Activated CD8-positive, alpha-beta memory T cell treated with anti-CD3 and anti-CD28 coated beads for 4 hours (primary cell): ENCODE measurements at places on chromosomes 4 and X.

DNA sequence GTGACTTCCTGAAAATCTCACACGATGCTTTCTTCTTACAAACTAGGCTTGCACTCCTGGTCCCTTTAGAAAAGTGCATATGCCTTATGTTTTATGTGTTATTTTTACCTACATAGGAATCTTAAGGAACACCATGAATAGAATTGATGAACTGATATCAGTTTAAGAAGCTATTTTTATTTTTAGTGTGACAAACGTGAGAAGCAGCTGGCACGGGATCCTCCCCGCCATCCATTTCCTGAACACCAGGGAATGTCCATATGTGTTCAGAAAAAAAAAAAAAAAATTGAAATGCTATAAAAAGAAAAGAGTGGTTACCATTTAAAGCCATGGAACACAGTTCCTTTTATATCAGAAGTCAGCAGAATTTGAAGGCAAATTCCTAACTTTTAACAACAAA is 1096.1 kb upstream of the PRKX start:
- no peak for DNase-seq

GRCh38 chr4:9952415-9952950 is 68.8 kb downstream of the SLC2A9 start:
- DNase-seq, result no peak

- DNase-seq, result no peak
Observed at GRCh38 chr4:143341186-143341755, 4.6 kb downstream of the GAB1 start.

DNA sequence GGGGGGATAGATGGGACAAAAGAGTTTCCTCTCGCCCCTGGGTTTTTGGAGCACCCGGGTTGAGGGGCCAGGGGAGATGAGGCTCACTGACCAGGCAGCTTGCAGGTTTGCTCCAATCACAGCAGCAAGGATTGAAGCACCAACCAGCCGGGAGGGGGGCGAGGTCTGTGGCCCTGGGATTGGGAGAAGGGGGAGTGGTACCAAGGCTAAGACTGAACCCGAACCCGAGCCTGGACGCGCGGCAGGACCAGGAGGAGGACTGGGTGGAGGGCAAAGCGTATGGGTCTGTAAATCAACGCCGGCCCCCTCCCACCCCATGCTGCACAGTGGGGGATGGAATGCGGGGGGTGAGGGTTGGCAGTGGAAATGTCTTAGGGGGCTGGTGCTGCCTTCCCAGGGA is 3.5 kb downstream of the SOX3 start:
- no peak for DNase-seq

DNA sequence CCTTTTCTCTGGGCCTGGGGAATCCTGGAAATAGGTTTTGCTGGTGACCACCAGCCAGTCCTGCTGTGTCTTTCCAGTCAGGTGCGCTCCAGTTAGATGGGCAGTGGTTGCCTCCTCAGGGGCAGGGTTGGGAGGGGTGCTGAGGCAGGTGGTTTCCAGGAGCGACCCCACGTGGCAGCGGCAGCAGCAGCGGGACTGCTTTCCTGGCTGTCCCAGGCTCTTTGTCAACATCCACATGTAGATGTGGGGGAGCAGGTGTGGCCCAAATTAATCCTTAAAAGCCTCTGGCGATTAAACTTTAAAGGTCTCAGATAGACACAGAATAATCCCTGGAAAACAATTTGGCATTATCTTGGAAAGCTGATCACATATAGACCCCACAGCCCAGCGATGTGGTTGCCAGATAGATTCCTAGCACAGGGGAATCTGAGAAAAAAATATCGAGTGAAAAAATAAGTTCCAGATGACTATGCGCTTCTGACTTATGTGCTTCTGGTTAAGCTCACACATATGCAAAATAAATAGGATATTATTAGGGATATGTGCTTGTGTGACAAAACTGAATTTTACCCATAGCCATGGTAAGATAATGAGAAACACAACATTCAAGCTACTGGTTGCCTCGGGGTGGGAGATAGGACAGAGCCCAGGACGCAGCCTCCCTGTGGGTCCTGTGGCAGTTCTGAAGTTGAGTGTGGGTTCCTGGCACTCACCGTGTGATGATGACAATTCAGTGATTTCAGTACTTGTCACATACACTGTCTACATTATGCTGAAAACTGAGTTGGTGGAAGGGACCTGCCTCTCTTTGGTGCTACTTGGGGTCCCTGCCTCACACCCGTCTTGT is 336.4 kb downstream of the ARHGAP10 start:
- DNase-seq, result no peak

GRCh38 chr4:138645289-138645688 is 370.3 kb upstream of the NOCT start:
- DNase-seq, result no peak

GRCh38 chr4:7736436-7737267 is 203.0 kb downstream of the AFAP1 start:
- no peak for DNase-seq

DNA sequence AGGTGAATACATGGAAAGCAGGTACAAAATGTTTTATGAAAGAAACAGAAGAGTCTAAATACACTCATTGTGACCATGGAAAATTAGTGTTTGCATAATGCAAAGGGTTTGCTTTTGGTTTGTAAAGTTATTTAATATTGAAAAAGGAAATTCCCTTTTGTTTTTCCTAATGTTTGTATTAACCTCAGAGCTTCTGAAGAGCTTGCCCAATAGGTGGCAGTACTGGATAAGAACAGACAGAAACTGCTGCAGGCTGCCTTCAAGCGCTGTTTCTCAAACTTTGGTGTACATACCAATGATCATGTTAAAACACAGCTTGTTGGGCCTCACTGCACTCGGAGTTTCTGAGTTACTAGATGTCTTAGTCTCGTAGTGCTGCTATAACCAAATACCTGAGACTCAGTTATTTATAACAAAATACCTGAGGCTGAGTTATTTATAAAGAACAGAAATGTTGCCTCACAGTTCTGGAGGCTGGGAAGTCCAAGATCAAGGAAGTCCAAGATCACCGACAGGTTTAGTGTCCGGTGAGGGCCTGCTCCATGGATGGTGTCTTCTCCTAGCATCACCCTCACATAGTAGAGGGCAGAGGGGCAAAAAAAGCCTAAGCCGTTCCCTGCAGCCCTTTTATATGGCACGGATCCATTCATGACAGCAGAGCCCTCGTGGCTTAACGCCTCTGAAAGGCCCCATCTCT is 54.2 kb downstream of the SUPT20HL2 start:
- DNase-seq, result no peak

GRCh38 chr4:138174981-138175794 is 67.0 kb downstream of the SLC7A11 start:
- DNase-seq, result no peak

GRCh38 chrX:71215338-71215912 is 7.6 kb upstream of the GJB1 start:
- DNase-seq, result no peak

DNA sequence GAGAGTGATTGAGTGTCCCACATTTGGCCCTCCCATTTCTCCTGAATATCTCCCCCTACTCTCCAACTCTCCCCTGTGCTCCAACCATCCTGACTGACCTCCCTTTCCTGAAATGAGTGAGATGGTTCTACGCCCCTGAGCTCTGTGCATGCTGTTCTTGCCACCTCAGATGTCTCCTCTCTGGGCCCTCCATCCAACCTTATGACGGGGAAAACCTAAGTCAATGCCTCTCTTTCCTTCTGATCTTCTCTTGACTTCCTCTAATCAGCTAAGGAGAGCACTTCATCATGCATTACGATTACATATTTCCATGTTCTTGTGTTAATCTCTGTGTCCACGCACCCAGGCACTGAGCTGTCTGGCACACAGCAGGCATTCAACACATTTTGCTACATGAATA is 1.1 kb upstream of the TNIP3 start:
- no peak for DNase-seq

GRCh38 chr4:77155631-77156452 is 1.2 kb upstream of the CCNG2 start:
- DNase-seq, result no peak

- no peak for DNase-seq
Observed at GRCh38 chrX:68238568-68238967, 194.7 kb downstream of the OPHN1 start.

- DNase-seq, result no peak
Observed at GRCh38 chr4:41285202-41285863, 28.6 kb downstream of the UCHL1 start.

GRCh38 chrX:140767646-140768045 is 58.1 kb downstream of the LINC00632 start:
- no peak for DNase-seq
